ENCODE measurements at places on chromosomes 3 and 15.

GRCh38 chr15:40743485-40743901 is 11.6 kb downstream of the RMDN3 start:
- no peak for DNase-seq

GRCh38 chr3:167872032-167872431 is 136.5 kb downstream of the SERPINI1 start:
- no peak for DNase-seq

DNA sequence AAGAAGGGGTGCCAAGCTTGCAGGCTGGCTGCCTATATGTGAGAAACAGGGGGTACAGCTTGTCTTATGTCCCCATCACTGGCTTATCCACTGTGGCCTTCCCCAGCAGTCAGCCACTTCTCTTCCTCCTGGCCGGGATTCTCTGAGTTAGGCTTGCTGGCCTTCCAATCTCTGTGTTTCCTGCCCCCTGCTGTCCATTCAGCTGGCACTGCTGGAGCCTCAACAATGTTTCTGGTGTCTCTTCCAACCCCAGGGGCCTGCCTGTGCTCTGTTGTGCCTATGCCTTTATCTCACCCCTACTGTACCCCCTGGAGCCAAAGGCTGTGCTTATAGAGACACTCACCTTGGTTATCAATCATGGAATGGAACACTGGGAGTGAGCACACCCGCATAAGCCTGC is 36.5 kb downstream of the ANAPC13 start:
- peak; percentile 70 for DNase-seq

DNA sequence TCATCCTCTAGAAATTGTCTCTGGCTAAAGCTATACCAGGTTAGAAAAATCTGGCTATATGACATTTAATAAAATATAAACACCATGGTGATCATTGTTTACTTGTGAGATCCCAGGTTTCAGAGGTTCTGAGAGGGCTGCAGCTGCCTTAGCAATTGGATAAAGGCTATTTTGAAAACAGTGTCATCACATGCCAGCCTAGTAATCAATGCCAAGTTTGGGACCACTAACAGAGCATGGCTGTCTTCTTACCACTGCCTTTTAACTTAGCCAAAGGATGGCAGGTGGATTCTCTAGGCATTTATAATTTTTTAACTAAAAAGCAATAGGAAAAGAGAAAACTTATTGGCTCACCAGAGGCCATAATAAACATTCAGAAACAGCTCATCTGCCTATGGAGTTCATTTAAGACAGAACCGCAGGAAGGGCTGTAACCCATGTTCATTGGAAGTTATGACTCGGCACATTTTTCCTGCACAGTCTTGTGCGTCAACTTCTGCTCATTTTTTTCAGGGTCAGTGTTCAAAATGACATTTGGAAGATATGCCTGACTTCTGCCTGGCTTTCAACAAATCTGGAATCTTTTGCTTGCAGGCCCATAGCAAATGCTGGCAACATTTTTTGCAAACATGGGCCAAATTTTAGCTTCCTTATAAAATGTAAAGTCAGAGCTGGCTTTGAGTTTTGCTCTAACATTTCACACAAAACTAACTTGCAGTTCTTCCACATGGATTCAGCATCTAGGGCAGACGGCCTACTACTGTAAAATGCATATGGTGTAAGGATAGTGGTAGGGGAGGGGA is 476.0 kb upstream of the TBL1XR1 start:
- no peak for DNase-seq

GRCh38 chr3:147415874-147416273 is 6.7 kb downstream of the ZIC1 start:
- no peak for DNase-seq

DNA sequence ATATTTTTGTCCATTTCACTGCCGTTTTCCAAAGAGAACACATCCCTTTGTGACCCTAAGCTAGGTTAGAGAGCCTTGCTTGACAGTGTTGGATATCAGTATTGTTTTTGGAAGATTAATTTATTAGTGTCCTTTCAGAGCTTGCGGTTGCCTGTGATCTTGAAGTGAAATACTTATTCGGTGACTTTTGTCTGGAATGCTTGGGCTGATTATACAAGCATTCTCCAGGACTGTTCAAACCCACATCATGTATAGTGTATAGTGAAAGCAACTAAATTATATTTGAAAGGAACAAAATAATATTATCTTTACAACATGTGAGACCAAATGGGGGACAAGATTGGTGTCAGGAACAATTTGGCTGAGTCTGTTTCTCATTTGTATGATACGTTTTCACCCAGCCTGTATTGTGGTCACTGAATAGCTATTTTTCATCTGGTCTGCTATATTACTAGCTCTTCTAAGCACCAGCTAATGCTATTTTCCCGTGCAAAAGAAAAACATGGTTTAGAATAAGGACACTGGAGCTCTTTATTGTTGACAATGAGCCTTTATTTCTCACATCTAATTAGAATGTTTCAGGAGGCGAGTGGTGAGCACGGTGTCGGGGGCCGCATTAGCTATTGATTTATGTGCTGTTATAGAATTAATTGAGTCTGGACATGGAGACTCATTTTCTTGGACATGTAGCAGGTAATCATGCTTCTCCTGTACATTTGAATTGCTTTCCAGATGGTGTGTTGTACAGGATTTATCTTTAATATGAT is 158.1 kb downstream of the APBA2 start:
- peak; percentile 16 for DNase-seq

DNA sequence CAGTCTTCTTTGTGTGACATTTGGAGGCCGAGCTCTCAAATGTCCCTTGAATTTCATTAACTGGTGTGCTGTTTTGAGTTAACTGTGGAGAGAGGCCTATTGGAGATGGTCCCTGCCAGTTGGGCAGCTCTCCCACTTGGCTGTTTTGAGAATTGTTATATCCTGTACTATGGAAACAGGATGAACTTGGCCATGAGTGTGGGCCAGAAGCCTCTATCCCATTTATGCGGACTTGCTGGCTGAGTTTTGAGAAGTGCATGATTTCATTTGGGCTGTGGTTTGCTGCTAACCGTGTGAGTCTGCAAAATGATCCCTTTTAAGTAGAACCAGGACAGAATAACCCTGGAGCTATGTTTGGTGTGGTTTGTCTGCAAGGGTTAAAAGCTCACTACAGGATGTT is 366.0 kb downstream of the PTPRG start:
- no peak for DNase-seq

- no peak for DNase-seq
These were observed 118.1 kb downstream of the CLSTN2 start for GRCh38 chr3:140052771-140053702.

- DNase-seq = no peak
These were observed 612.8 kb downstream of the ZPLD1 start for GRCh38 chr3:103047640-103048039.

DNA sequence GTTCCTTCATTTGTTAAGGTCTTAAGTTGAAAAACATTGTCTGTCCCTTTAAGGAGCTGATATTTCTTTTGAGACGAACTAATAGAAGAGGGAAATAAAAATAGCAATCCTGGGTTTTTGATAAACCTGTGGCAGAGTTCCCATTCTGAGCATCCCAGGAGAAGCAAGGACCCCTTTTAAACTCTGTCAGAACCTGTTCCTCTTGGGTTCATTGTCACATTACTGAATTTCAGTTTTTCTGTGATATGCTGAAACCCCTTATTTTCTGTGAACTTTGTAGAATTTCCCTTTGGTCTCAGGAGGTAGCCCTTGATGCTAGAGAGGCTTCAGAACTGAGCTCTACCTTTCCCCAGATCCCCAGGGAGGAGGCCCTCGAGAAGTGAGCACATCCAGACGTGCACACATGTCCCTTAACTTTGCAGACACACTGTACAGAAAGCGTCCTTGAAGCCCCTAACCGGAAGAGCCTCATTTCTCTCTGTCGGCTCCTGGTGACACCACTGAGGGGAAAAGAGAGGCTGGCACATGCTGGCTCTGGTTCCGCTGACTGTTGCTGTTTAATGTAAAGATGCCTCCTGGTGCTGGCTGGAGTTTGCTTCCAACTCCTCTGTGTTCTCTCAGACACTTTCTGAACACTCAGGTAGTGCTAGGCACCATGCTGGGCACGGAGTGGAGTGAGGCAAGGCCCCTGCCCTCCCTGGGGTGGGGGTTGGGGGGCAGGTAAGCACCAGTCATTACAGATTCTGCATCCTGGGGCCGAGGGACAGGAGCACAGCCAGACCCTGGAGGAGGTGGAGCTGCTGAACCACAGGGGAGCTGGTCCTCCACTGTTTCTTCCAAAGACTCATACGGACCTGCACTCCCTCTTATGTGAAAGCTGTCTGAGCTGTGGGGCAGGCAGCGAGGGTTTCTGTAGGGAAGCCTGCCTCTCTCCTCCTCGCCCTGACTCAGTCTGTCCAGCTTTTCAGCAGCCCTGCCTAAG is 77.5 kb downstream of the CHDH start:
- no peak for DNase-seq

DNA sequence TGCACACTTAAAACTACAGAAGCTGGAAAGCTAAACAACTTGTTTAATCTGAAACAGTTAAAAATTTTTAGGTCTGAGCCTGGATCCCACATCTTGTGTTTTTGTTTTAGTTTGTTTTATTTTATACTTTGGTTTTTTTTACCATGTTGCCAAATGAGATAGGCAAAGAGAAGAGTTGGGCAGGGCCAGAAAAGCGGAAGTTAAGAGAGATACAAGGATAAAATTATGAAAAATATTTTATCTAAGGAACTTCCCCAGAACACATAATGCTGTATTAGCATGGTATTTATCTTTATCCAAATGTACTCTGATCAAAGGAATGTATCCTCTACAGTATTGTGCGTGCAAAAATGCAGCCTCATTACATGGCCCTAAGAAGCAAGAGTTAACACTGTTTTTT is 50.7 kb downstream of the PROS1 start:
- no peak for DNase-seq

DNA sequence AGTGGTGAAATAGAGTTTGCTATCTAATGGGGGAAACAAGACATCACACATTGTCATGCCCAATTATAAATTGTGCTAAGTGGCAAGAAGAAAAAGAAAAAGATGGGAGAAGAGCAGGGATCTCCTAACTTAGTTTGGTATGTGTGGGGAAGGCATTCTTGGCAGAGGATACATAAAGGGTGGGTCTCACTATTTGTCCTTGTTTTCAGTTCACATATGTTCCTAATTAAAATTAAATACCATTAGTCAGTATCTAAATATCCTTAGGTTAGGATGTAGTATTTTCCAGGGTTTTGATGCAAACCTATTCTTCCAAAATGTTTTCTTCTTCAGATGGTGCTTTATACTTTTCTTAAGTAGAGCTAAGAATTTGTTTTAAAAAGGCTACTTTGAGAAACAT is 173.7 kb downstream of the B3GALNT1 start:
- no peak for DNase-seq

DNA sequence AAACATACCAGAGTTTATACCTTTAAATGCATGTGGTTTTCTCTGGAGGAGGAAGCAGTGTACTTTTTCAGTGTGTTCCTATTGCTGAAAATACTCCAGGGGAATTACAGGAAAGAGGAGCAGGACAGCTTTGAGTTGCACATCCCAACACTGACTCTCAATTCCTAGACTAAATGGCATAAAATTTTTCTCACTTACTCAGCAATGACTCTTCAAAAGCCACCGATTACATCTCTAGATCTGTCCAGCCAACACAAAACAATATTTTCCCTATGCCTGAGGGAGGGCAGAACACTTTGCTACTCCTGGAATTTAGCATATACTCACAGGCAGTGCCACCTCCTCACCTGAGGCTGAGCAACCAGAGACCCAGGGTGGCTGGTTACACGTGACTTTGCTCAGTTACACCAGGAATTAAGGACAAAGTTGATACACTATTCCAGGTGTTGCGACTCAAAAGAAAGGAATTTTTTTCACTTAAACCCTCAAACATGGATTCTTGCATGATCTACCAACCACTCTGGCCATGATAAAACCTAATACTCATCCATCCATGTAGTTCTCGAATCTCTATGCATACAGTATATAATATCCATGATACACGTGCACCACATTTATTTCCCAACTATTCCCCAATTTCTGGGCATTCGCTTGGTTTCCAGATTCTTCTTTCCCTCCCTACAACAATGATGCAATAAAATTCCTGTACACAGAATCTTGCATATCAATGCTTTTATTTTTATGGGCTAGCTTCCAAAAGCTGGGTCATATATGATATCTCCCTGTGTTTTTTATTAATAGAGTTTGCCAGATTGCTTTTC is 194.6 kb downstream of the THRB start:
- DNase-seq = peak; percentile 85

- DNase-seq = no peak
These were observed 184.5 kb downstream of the STAG1 start for GRCh38 chr3:136567599-136568188.

DNA sequence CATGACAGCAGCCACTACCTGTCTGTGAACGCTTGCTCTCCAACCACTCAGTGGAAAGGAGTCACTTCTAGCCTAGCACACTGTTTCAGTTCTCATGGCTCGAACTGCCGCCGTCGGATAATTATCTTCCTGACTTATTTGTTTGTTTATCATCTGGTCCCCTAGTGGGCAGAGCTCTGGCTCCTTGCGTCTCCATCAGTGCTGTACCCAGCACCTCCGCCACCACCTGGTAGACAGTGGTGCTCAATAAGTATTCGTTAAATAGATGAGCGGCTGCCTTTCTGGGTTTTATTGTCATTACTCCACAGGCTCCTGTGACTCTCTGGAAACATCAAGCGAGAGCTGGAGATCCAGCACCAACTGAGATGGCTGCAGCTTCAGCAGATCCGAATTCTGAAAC is 297.5 kb downstream of the NTRK3 start:
- peak; percentile 70 for DNase-seq

- no peak for DNase-seq
These were observed 2.4 kb upstream of the ADGRG7 start for GRCh38 chr3:100606894-100607512.

GRCh38 chr3:172342097-172342659 is 106.1 kb downstream of the GHSR start:
- DNase-seq = no peak

- DNase-seq = no peak
These were observed 491.5 kb upstream of the TGFBR2 start for GRCh38 chr3:30114918-30115317.

DNA sequence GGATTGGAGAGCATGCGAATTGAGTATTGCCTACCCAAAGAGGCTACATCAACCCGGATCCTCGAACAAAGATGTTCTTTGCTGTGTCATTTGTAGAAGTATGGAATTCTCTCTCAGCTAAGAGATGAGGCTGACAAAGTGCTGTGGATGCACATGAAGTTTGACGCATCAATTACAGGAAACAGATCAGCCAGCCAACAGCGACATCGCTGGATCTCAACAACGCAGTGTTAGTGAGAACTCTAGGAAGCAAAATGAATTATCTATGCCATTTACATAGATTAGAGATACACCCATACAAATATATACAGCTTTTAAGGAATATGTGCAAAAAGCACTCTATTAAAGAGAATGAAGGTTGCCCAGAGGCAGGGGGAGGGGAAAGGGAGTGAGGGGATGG is 160.6 kb upstream of the RGMA start:
- DNase-seq = peak; percentile 23

DNA sequence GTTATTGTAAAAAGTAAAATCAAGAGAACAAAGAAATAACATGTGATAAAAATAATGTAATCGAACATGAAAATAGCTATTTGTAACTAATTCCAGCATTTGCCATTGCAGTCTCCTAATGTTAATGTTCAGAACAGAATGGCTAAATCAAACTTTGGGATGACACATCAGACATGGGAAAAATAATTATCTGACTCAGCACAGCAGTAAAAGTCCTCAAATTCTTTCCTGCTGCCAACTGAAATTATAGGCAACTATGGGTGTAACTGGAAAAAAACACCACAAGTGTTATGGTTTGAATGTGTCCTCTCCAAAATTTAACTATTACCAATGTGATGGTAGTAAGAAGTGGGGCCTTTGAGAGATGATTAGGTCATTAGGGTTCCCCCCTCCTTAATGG is 446.7 kb downstream of the C3orf38 start:
- DNase-seq = no peak

GRCh38 chr3:127772827-127773751 is 49.2 kb downstream of the MGLL start:
- DNase-seq = no peak

Measured in islet precursor cell (in vitro differentiated cells).